Activated CD4-positive, alpha-beta T cell treated with anti-CD3 and anti-CD28 coated beads, Interleukin-2, amount 50 U/mL, for 4 hours (primary cell): ENCODE measurements at places on chromosomes 13 and 19.

- DNase-seq, result no peak
These were observed 1.2 kb upstream of the CEACAM4 start for GRCh38 chr19:41627966-41628675.

GRCh38 chr19:40714441-40715299 lies 2.0 kb downstream of the COQ8B start:
- peak; percentile 89 for DNase-seq

- no peak for DNase-seq
These were observed 48.6 kb upstream of the PCDH8 start for GRCh38 chr13:52896827-52897659.

DNA sequence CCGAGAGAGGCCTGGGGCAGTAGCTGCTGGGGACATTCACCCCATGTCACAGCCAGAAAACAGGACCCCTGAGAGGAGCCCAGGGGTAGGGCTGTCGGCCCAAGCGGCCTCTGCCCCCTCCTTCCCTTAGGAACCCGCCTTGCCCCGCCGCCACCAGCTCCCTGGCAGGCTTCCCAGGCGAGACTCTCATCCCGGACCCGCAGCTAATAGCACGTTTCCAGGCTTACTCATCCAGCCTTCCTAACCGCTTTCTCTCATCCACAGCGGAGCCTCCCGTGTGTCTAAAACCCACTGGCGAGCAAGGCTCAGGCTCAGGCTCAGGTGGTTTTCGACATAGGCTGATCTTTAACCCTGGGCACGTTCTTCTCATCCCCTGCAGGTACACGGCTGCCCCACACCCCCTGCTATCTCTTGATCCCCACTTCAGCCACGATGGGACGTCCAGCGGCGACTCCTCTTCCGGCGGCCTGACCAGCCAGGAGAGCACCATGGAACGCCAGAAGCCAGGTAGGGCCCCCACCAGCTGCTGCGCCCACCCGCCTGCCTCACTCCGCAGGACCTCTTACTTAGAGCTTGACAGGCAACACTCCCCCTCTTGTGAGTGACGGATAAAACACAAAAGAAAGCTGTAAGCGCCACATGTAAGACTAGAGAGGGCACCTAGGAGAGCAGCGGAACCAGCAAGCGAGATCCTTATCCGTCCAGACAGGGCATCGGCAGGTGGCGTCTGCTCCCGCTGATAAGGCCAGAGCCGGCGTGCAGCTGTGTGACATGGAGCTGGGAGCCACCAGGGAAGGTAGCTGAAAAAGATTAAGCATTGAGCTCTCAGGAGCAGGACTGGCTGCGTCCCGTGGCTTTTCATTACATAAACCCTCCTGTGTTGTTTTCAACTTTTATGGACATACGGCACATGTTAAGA lies 71.3 kb downstream of the DPF1 start:
- no peak for DNase-seq

DNA sequence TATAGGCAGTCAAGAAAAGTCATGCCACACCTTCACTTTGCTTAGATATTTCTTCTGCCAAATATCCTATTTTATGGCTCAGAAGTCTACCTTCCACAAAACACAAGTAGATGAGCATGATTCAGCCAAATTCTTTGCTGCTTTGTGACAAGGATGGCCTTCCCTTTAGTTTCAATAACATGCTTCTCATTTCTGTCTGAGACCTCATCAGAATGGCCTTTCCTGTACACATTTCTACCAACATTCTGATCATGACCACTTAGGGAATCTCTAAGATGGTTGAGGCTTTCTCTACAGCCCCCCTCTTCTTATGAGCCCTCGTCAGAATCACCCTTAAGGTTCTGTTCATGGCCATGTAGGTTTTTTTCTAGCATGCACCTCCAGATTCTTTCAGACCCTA lies 96.2 kb downstream of the COL4A2 start:
- DNase-seq, result no peak

DNA sequence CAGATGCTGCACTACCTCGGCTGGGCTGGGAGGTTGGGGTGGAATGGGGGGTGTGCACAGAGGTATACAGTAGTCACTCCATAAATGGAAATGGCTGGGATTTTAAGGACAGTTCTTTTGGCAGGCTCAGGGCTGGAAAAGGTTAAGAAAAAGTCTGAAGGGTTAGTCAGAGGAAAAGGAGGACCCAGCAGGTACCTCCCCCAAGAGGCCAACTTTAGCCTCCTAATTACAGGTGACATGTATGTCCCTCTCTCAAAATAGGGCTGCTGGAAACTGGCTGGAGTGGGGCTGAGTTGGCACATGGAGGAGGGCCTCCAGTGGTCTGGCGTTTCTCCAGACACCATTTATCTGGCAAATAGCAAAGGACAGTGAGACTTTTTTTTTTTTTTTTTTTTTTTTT lies 994 bp downstream of the CCDC194 start:
- no peak for DNase-seq

- no peak for DNase-seq
These were observed 1.3 kb upstream of the GALP start for GRCh38 chr19:56174550-56174949.

- no peak for DNase-seq
These were observed 12.0 kb downstream of the THOP1 start for GRCh38 chr19:2797280-2797679.

- no peak for DNase-seq
These were observed 232.9 kb downstream of the ZIC5 start for GRCh38 chr13:99738626-99739025.

GRCh38 chr19:32688311-32688710 lies 3.3 kb upstream of the NUDT19 start:
- no peak for DNase-seq

- no peak for DNase-seq
These were observed 24.0 kb downstream of the ZNF564 start for GRCh38 chr19:12527034-12527836.

GRCh38 chr13:98111168-98112098 lies 31.5 kb upstream of the FARP1 start:
- no peak for DNase-seq

DNA sequence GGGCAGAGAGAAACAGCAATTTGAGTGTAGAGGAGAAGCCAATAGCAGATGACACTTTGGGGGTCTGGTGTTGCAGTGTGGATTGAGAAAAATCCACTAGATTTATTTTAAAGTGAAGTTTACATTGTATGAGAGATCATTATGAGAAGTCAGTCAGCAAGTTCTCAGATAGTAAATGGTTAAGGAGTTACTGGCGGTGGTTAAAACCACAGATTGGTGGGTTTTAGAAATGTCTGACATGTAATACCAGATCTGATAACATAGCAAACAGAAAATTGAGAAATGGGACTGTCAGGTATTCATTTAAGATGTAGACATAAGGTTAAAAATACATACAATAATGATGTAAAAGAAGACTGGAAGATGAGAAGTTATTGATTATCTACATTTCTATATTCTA lies 7.2 kb downstream of the ABHD13 start:
- no peak for DNase-seq

DNA sequence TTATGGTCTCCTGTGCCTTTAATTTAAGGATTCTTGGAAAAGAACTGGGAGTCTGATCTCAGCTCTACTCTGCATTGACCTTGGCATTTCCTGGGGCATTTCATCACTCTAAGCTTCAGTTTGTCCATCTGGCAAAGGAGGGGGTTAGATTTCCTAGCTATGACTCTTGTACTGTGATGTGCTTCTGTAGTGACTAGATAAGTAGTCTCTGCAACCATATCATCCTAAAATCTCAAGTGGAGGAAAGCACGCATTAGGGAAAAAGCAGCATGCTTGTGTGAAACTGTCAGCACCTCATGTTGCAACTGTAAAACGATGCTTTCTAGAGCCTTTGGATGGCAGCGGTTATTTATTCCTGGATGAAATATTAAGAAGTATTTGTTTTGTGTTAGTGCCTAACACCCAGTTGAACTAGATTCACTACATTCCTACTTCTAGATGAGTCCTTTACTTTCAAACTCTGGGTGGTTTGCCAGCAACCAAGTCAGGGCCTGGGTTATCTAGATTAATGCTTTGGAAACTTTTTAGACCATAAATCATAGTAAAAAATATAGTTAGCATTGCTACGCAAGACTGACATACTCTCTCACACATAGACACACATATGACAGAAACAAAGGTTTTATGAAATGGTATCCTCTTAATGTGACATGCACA lies 6.8 kb downstream of the WDFY2 start:
- DNase-seq, result no peak
